Amniotic stem cell (primary cell): ENCODE measurements at places on chromosomes 3 and 15.

GRCh38 chr3:196499061-196499460 lies 4.5 kb downstream of the RNF168 start:
- DNase-seq = no peak

- no peak for DNase-seq
Measured at GRCh38 chr3:42014458-42014920, 52.6 kb upstream of the ULK4 start.

DNA sequence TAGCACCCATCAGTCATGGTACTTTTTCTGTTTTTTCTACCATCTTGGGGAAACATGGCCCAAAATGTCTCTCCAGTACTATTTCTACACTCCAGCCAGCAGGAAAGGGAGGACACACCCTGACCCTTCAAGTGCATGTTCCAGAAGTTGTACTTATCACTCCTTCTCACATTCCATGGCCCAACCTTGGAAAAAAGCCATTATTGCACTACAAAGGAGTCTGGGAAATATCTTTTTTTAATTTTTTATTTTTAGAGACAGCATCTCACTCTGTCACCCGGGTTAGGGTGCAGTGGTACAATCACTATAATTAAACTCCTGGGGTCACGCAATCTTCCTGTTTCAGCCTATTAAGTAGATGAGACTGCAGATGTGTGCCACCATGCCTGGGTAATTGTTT lies 100.0 kb upstream of the PPP2R3A start:
- no peak for DNase-seq

GRCh38 chr3:195180490-195181112 lies 90.4 kb downstream of the XXYLT1 start:
- DNase-seq = no peak

- no peak for DNase-seq
Measured at GRCh38 chr15:83582381-83582780, 71.5 kb upstream of the ADAMTSL3 start.

DNA sequence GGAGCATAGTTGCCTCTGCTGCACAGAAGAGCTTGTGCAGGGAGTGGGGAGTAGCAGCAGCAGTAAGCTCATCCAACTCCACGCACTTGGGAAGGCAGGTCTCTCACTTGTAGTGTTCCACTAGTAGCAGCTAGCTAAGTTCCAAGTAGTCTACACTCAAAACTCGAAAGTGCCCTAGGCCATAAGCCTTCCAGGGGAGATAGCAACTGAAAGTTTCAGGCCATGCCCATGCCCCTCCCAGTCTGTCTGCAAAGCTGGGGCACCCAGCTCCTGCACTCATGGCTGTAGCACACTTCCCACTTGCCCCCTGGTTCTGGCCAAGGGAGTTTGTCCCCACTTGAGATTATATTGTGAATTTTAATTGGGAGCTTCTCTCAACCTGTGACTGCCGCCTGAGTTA lies 57.5 kb downstream of the MFSD1 start:
- no peak for DNase-seq

- no peak for DNase-seq
Measured at GRCh38 chr15:27730868-27731267, 368.2 kb downstream of the OCA2 start.

DNA sequence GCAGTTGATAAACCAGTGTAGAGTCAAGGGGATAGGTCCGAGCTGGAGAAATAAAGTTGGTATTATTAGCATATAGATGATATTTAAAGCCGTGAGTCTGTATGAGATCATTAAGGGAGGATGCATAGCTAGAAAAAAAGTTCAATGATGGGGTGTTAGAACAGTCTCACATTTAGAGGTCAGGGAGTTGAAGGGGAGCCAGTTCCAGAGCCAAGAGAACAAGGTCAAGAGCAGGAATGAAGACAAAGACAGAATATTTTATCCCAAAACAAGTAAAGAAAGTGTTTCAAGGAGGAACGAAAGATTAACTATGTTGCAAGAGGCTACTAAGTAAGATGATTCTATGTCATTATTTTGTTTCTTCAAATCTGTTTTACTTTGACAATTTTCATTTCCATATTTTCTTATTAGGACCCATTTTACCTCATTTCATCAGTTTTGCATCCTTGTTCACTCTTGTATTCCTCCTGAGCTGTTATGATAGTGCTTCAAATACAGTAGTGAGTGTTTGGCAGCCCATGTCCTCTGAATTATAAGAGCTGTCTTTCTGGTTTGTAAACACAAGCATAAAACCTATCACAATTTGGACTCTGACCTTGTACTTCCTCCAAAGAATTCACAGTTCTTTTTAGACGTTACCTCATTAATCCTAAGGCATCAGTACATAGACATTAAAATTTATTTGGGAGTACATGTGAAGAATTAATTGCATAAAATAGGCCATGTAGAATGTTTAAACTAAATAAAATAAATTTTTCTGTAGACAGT lies 695.7 kb upstream of the NECTIN3 start:
- no peak for DNase-seq

DNA sequence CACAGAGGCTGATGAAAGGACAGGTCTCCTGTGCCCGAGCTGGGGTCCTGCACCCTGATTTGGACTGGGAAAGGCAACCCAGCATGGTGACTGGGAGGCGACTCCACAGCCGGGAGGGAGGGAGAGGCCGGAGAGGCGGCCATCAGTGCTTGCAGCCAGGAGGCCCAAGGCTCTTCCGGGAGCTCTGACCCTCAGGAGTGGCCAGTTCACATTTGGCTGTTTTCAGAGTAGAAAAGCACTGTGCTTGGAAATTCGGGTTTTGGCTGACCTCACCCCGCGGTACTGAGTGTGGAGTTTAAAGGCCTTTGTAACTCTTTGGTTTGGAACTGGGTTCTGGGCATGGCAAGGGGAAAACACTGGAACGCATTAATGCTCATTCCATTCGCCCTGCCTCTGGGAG lies 31.9 kb downstream of the SMAD6 start:
- no peak for DNase-seq

DNA sequence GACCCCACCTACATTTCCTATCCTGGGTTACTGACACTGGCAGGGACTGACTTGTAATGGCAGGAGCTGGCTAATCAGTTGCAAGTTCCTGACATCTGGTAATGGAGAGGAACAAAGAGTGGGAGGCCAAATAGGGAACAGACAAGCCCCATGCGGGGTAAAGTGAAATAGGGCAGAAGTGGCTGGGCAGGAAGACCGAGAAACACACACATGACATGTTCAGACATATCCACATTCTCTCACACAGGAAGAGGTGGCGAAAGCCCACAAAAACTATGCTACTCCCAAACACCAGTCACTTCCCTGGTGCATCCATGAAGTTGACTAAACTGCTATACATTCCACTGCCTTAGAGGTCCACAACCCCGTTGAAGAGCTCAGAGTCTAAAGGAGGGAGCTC lies 394.1 kb upstream of the TBL1XR1 start:
- DNase-seq = no peak

GRCh38 chr3:147589016-147589415 lies 179.9 kb downstream of the ZIC1 start:
- DNase-seq = no peak

GRCh38 chr3:154678041-154678654 lies 248.2 kb upstream of the GPR149 start:
- DNase-seq = no peak

DNA sequence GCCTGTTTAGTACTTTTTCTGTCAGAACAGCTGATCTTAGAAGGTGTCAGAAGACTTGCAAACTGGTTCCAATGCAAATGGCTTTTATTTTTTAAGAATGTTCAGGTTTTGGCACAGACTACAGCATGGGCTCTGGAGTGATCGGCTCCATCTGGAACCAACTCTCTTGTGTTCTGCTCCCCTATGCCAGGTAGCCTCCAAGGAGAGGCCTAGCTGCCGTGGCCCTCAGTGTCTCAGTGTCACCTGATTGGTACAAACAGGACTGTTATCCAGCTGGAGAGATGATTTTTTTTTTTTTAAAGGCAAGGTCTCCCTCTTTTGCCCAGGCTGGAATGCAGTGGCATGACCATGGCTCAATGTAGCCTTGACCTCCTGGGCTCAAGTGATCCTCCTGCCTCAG lies 183.1 kb downstream of the SV2B start:
- DNase-seq = no peak

DNA sequence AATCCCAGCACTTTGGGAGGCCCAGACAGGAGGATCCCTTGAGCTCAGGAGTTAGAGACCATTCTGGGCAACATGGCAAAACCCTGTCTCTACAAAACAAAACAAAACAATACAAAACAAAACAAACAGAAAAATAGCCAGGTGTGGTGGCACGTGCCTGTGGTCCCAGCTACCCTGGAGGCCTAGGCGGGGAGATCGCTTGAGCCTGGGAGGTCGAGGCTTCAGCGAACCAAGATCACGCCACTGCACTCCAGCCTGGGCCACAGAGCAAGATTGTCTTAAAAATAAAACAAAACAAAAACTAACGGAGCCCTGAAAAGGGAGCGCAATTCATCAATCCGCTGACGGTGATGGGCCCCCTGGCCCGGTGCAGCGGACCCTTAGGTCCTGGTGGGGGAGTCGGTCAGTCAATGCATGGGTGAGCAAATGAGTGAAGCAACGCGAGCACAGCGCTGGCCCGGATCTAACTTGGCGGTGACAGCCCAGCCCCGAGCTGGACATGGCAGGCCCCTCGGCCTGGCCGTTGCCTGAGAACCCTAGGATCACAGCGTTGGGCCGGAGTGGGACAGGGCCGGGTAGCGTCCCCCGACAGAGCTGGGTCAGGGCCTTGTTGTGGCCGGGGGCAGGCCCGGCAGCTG lies 52.4 kb upstream of the BLM start:
- no peak for DNase-seq
